ENCODE measurements at places on chromosomes 3 and 15. TPM values are rescaled to one million over a fixed set of nuclear protein-coding genes. Genes with fewer than 3 reads are reported as not detected.

EEF1AKMT4 gene
- polyA plus RNA-seq = 5.3 TPM

- DNase-seq = no peak
Observed at GRCh38 chr15:69119001-69119400, 41.4 kb upstream of the GLCE start.

DNA sequence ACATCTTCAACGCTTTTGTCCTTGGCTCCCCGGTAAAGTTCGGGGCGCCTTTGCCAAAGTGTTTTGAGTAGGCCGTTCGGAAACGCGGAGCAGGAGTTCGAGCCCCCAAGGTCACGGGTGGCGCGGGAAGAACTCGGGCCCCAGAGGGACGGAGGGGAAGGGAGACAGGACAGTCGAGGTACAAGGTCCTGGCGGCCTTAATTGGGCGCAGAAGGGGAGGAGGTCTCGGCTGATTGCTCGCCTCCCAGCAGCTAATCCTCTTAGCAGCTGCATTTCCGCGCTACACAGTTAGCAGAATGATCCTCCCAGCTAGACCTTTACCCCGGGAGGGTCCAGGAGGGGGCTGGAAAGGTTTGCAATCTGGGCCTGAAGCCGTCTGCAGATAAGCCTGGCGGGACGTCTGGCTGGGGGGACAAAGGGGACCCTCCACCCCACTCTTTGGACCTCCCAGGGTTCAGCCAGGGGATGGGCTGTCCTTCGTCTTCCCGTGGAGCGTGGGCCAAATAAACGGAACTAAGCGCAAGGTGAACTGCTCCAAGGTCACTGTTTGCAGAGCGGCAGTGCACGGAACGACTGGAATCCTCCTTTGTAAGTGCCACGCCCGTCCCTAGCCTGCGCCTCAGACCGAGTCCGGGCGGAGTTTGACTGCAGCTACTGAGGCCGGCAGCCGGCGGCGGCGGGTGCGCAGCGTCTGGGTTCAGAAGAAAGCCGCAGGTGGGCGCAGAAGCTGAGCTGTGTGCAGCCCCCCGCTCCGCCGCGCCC lies 7.2 kb downstream of the EOMES start:
- DNase-seq = peak; percentile 81

- no peak for DNase-seq
Observed at GRCh38 chr3:69445498-69445897, 59.6 kb upstream of the FRMD4B start.

DNA sequence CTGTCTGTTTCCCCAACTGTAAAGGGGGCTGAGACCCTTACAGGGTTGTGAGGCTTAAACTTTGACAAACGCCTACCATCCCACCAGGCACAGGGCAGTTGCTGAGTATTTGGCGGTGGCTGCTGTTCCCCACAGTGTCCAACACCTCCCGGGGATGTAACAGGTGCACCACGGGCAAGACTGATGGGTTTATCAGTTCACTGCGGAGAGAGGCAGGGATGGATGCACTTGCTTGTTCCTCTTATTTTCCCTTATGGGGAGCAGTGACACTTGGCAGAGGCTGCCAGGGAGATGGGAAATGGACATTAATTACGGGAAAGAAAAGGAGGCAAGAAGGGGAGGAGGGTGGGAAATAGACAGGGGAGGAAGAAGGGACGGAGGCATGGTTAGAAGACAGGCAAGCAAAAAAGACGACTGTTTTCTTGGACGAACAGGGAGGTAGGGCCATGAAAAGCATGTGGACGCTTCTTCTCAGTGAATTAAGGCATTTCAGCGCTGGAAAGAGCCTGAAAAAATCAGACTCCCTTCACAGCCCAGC lies 16.6 kb upstream of the ADIPOQ start:
- no peak for DNase-seq

Data from large intestine (tissue), 12 donors.